ENCODE measurements at places on chromosomes 2 and 18.

DNA sequence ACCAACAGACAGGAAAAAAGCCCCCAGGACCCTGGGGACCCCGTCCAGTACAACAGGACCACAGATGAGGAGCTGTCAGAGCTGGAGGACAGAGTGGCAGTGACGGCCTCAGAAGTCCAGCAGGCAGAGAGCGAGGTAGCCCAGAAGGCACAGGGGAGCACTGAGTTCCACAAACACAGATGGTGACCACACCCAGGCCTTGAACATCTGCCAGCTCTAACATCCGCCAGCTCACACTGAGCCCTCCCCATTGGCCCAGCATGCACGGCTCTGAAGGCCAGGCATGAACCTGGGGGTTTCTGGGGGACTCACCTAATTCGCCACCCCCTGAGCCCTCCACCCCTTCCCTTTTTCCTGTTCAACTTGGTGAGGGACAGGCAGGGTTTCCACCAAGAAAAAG is 25.6 kb upstream of the PRLH start:
- no peak for DNase-seq

- DNase-seq: no peak
Observed at GRCh38 chr2:212770240-212770639, 231.6 kb upstream of the ERBB4 start.

- no peak for DNase-seq
Observed at GRCh38 chr2:48377646-48378045, 152.3 kb upstream of the STON1 start.

DNA sequence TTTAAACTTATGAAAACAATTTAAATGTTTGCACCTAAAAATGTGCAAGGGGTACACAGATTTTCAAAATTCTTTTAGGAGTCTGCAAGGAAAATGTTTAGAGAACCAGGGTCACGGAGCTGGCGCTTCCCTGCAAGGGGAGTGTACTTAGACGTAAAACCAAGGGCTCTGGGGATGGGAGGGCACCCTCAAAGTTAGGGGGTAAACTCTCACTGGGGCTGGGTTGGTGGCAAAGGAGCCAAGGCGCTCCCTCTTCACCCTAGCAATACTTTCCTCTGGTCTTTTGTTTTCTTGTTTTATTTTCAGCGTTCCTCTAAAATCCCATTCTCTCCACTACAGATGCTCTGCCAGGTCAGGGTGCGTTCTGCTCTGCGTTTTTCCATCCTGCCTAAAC is 20.0 kb downstream of the TMEM247 start:
- no peak for DNase-seq

- DNase-seq: no peak
Observed at GRCh38 chr2:25377822-25378421, 36.2 kb upstream of the DNMT3A start.

GRCh38 chr18:27213123-27213717 is 28.1 kb upstream of the CHST9 start:
- DNase-seq: no peak

- DNase-seq: no peak
Observed at GRCh38 chr18:46722051-46722450, 34.8 kb downstream of the ST8SIA5 start.

GRCh38 chr18:61973273-61974115 is 80.7 kb upstream of the RNF152 start:
- DNase-seq: no peak

GRCh38 chr2:75560022-75560767 is 544 bp downstream of the EVA1A start:
- no peak for DNase-seq

DNA sequence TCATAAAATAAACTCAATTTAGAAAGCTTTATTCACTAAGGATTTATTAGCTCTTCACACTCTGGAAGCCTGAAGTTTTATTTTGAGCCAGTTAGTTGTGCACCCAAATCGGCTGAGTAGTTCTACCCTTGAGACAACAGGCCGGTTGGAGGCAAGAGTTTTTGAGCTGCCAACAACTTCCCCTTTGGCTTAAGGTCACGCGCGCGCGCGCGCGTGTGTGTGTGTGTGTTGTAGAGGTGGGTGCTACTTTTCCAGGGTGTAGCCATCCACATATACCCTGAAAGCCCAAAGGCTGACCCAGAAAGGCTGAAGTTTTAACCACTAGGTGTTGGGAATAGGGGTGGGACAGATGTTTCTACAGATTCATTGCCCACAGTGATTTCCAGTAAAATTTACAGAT is 150.2 kb upstream of the LHCGR start:
- no peak for DNase-seq

- no peak for DNase-seq
Observed at GRCh38 chr18:6362559-6363129, 52.1 kb downstream of the L3MBTL4 start.

DNA sequence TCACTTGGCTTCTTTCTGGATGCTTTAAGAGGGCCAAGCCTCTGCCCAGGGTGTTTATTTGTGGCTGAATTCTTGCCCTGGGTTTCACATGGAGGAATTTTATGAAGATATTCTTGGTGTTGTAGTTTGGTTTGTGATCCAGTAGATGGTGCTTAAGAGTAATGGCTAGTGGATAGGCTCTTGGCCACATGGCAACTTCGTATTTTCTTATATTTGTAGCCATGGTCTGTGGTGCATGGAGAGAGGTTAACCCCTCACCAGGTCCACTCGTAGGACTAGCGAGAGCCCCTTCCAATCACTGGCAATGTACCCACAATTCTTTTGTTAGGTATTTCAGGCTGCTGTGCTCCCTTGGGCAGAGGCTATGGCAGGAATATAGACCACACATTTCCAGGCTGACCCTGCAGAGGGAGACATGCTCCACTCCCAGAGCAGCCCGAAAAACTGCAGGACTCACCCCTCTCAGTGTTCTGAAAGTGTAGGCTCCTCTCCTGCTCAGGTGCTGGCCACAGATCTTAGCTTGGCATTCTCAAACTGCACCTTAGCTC is 582.1 kb upstream of the SETBP1 start:
- no peak for DNase-seq

DNA sequence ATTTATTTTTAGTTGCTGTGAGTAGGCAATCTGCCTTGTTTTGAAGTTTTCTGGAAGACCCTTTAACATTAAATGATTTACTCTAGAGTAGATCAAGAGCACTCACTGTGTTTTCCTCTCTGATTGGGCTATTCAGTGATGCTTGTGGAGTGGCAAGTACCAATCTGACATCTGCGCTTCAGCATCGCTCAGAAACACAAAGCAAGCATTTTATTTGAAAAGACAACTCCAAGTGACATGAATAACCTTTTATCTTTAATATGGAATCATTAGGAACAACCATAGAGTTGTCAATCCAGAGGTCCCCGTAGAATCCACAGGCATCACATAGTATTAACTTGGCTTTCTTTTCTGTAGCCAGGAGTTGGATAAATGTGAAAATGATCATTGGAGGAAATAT is 114.7 kb downstream of the CPS1 start:
- DNase-seq: no peak

GRCh38 chr18:22194151-22194598 is 24.8 kb downstream of the GATA6 start:
- DNase-seq: no peak

DNA sequence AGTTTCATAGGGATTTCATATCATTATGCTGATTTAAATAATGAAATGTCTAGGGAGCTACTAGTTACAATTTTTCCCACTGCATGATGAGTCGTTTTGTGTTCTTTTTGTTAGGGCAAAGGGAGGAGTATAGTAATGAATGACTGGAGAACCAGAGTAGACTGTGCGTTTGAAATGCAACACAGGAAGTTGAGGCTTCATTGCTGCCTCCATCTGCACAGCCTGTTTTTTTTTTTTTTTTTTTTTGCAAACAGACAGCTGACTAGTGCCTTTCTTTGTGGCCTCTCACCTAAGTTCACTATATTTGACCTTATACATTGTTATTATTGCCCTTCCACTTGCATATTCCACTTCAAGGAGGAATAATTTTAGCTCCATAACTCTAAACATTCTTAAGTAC is 286.7 kb upstream of the LRRTM1 start:
- no peak for DNase-seq

GRCh38 chr2:37682473-37682872 is 11.0 kb upstream of the CDC42EP3 start:
- DNase-seq: no peak

DNA sequence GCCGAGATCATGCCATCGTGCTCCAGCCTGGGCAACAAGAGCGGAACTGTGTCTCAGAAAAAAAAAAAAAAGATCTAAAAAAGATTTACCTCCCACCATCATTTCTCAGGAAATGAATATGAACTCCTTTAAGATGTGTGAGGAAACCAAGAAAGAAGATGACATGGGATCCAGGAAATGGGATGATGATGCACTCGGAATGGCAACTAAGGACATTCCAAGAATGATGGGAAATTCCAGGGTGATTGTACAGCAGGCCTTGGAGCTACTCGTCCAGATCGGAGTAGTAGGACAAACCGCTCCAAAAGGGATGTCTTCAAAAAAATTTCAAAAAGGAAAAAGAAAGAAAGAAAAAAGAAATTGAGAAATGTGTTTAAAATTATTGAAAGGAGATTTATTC is 84.9 kb upstream of the PMAIP1 start:
- DNase-seq: no peak

DNA sequence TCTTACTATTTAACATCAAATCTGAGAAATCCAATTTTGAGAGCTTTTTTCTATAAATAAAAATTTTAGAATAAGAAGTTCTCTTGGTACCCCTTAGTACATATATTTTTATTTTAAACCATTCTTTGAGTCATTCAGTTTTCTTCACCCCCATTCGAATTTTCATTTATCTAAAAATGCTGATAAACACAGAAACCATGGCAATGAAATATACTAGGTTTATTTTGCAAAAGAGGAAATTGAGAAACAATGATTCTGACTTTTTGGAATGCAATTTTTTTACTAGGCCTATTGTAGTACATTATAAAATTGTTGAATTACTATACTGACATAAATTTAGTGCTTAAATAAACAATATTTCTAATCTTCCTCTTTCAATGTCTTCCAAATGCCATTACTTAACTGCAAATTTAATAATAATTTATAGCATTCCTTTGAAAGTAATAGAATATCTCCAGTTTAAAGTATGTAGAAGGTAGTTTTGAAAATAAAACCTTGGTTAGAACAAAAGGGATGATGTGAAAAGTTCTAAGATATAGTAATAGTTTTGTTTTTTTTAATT is 46.3 kb downstream of the TANK start:
- DNase-seq: no peak

- no peak for DNase-seq
Observed at GRCh38 chr2:25354116-25354515, 12.4 kb upstream of the DNMT3A start.

GRCh38 chr2:72062336-72062735 is 85.3 kb downstream of the CYP26B1 start:
- no peak for DNase-seq
